ENCODE measurements at places on chromosomes 6 and 20. TPM values are rescaled to one million over a fixed set of nuclear protein-coding genes. Genes with fewer than 3 reads are reported as not detected.
A peak's percentile ranks its signal among the peaks of the same experiment; 100 is the strongest.

CLPSL2 gene
- total RNA-seq: not detected

ASIP gene
- not detected for total RNA-seq

HLA-DOB gene
- not detected for total RNA-seq

LCA5 gene
- 3.6 TPM for total RNA-seq

- DNase-seq: no peak
- H3K27ac ChIP-seq: no peak overlapping the region
- no peaks in the 10 kb centered on the region for H3K36me3 ChIP-seq
- H3K27me3 ChIP-seq: no peaks in the 10 kb centered on the region
- no peaks in the 10 kb centered on the region for H3K4me1 ChIP-seq
Observed at GRCh38 chr20:4533368-4534133, 188.2 kb upstream of the PRND start.

DNA sequence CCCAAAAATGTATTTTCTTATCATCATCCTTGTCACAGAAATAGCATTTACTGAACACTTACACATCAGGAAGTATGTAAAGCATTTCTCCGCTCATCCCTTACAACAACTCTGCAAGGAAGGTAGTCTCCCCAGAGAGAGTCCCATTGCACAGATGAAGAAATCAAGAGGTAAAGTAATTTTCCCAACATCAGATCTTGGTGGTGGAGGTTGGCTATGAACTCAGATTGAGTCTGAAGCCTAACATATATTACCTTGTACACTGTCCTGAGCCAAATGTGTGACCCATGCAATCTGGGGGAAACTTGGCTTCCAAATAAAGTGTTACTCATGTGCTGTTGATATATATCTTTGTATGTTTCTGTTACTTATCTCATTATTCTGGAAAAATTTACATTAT lies 31.4 kb downstream of the MAN1A1 start:
- H3K36me3 ChIP-seq: no peaks in the 10 kb centered on the region
- H3K27ac ChIP-seq: no peak overlapping the region
- no peak overlapping the region for H3K4me3 ChIP-seq
- no peak for DNase-seq

GRCh38 chr6:54419885-54420284 lies 111.6 kb downstream of the TINAG start:
- H3K27ac ChIP-seq: no peak overlapping the region
- H3K4me3 ChIP-seq: no peak overlapping the region
- H3K36me3 ChIP-seq: no peaks in the 10 kb centered on the region
- no peaks in the 10 kb centered on the region for H3K27me3 ChIP-seq

DNA sequence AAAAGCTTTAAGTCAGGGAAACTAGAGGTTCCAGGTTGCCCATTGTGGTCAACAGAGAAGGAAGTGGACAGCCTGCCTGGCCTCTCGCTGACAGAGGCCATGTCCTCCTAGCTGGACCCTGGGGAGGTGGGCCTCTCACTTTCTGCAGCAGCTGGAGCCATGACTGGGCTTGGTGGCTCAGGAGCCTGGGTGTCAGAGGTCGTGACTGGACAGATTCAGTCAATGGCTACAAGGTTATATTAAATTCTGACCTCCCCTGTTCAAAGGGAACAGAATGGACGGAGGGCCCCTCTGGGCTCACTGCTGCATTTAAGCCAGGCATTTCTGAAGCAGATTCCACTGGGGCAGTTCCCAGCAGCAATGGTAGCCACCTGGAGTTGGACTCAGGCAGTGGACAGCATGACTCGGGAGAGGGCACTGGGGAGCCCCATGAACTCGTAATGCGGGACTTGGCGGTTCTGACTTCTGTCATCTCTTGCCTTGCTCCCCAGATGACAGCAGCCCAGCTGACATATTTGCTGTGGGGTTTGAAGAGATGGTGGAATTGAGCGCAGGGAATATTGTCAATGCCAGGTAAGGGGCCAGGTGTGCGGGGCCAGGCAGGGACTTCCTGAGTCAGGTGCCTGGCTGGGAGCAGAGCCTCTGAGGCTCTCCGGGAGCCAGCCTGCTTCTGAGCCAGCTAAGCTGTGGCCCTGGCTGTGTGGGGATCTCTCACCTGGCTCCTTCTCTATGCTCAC lies 86.7 kb downstream of the SYNJ2 start:
- no peak overlapping the region for H3K27ac ChIP-seq
- no peak for DNase-seq
- no peaks in the 10 kb centered on the region for H3K36me3 ChIP-seq
- no peaks in the 10 kb centered on the region for H3K4me1 ChIP-seq
- no peak overlapping the region for H3K4me3 ChIP-seq
- H3K27me3 ChIP-seq: no peaks in the 10 kb centered on the region

- H3K4me1 ChIP-seq: no peaks in the 10 kb centered on the region
- no peak overlapping the region for H3K4me3 ChIP-seq
- H3K36me3 ChIP-seq: no peaks in the 10 kb centered on the region
- no peaks in the 10 kb centered on the region for H3K27me3 ChIP-seq
- no peak for DNase-seq
Observed at GRCh38 chr20:15942130-15942529, 631.1 kb downstream of the KIF16B start.

DNA sequence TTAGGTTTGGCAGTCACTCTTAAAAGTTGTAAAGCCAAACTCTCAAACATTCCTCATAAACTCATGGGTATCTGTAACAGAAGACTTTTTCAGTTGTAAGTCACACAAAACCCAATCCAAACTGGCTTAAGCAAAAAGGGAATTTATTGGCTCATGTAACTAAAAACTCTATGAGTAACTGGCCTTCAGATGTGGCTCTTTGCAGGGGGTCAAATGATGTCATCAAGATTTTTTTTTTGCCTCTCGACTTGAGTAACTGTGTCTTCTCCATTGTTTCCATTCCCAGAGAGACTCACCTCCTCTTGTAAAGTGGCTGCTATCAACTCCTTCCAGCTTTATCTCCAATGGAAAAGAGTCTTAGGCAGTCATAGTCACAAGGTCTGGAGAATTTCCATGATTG lies 645.0 kb downstream of the DHX35 start:
- H3K27me3 ChIP-seq: no peaks in the 10 kb centered on the region
- H3K36me3 ChIP-seq: no peaks in the 10 kb centered on the region
- DNase-seq: no peak
- H3K4me3 ChIP-seq: no peak overlapping the region
- no peak overlapping the region for H3K27ac ChIP-seq

DNA sequence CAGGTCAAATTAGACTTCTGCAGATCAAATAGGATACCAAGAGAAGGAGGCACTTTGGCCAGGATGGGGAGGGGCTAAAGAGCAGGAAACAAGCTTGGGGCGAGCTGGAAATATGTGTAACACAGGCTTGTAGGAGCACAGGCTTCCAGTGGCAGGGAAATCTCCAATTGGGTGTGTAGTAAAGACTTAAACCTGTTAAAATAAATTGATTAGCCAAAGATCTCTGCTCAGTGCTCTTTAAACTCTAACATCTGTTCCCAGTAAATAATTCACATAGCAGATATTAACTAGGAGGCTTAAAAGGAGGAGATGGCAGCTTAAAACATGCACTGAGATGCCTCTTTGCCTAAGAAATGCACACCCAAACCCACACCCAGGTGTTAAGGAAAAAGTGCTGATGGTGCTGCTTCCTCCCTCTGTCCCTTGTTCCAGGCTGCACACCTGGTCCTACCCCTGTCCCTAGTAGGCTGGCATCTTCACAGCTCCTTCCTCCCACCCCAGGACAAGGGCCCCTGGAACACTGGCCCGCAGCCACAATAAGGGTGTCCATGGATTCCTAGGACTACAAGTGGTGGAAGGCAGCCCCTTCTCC lies 93.5 kb upstream of the MLN start:
- peak; percentile 33 for DNase-seq
- H3K36me3 ChIP-seq: no peaks in the 10 kb centered on the region
- no peaks in the 10 kb centered on the region for H3K27me3 ChIP-seq
- no peak overlapping the region for H3K4me3 ChIP-seq
- H3K27ac ChIP-seq: peak overlapping the region; percentile 65

GRCh38 chr6:148109732-148110131 lies 232.9 kb upstream of the SASH1 start:
- no peaks in the 10 kb centered on the region for H3K36me3 ChIP-seq
- H3K27me3 ChIP-seq: no peaks in the 10 kb centered on the region
- no peaks in the 10 kb centered on the region for H3K4me1 ChIP-seq
- H3K4me3 ChIP-seq: no peak overlapping the region
- no peak overlapping the region for H3K27ac ChIP-seq

DNA sequence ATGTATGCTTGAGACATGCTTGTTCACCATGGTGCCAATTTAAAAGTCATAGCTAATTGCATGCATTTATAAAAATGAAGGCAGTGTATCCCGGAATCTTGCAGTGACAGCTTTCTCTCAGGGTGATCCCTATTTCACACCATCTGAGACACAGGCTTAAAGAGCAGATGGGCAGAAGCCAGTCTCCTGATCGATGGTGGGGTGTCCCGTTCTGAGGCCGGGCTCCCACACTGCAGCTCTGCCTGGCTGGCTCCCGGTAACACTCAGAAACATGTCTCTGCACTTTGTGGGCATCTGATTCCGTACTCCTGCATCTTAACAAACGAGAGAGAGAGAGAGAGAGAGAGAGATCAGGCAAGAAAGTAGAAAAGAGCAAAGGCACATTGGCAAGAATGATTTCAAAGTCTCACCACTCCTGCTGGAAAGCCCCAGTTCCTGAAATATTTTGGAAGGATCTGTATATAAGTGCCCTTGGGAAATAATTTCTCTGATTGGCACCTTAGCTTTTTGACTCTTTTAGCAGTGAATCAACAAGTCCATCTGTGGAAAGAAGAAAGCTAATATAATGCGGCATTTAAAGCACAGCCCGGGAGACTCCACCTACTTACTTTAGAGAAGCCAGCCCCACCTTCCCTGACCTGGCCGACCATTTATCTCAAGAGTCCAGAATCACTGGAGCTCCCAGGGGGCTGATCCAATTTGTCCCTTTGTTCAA lies 36.8 kb upstream of the EXOC2 start:
- no peaks in the 10 kb centered on the region for H3K36me3 ChIP-seq
- DNase-seq: no peak
- H3K4me3 ChIP-seq: no peak overlapping the region
- no peak overlapping the region for H3K27ac ChIP-seq
- H3K27me3 ChIP-seq: no peaks in the 10 kb centered on the region

- no peaks in the 10 kb centered on the region for H3K36me3 ChIP-seq
- no peak overlapping the region for H3K4me3 ChIP-seq
- H3K27me3 ChIP-seq: no peaks in the 10 kb centered on the region
- no peak overlapping the region for H3K27ac ChIP-seq
Observed at GRCh38 chr6:9398071-9398766, 962.9 kb upstream of the SLC35B3 start.

All from uterus (tissue), 4 donors.